ENCODE measurements at places on chromosomes 3 and 15.

GRCh38 chr15:26842391-26842790 is 24.5 kb upstream of the GABRA5 start:
- DNase-seq: no peak

DNA sequence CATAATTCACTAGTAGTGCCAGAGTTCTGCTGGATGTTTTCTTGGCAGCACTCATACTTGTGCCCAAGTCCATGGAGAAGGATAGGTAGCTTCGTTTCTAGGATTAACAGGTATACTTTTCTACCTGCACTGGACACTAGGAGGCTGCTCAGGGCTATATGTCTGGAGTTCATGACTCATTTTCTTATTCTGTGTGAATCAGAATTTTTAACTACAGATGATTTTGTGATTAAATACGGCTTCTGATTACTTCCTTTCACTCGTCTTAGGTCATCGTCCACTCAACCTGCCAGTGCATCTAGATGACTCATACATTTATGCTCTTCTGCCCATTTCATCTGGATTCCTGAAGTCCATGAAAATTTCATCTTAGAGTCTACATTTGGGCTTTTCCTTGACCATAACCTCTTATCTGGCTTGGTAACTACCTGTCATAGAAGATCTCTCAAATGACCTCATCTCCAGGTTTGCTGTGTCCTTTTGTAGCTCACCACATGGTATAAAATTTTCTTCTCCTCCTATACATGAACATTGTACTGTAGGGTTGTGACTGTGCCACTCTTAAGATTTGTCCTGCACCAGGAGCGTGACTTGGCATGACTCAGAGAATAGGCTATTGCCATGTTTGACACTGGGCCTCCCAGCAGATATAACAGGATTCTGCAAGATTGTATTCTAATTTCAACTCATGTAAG is 66.7 kb upstream of the GCSAM start:
- DNase-seq: no peak

- DNase-seq: no peak
Measured at GRCh38 chr3:126971891-126972351, 11.0 kb upstream of the PLXNA1 start.

DNA sequence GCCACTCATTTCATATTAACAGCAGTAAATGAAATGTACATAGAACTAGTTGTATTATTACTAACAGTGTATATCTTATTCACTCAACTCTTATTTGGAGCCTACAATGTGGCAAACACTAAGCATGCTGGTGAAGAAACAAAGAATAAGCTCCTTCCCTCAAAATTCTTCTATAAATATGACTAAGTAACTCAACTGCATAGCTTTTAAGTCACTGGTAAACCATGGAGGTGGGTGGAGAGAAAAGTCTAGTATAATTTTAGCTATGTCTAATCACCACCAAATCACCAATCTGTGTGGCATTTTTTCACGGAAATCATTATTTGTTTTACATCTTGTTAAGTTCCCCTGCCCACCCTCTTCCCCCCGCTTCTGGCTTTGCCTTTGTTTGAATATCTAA is 17.5 kb downstream of the COPS2 start:
- DNase-seq: no peak

- no peak for DNase-seq
Measured at GRCh38 chr3:67617518-67617917, 36.9 kb downstream of the SUCLG2 start.

- no peak for DNase-seq
Measured at GRCh38 chr3:81003817-81004216, 757.6 kb downstream of the GBE1 start.

DNA sequence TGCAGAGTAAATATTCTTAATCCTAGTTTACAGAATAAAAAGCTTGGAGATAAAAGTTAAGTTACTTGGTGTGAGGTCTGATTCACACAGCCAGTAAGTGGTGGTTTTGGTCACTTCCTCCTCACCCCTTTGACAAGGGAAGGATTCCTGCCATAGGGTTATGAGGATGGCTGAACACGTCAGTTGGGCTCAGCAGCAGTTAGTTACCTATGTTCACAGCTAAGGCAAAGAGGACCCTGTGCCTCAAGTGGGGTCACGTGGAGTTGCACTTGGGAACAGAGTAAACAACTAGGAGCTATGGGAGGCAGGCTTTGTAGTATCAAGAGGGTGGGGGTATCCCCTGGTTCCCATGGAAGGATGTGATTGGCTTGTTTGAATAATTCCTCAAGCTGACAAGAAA is 232.2 kb downstream of the UBE2E2 start:
- DNase-seq: no peak

GRCh38 chr15:80779658-80780415 is 667 bp downstream of the CEMIP start:
- peak; percentile 28 for DNase-seq

GRCh38 chr3:132267391-132267993 is 49.7 kb upstream of the ACP3 start:
- DNase-seq: no peak

DNA sequence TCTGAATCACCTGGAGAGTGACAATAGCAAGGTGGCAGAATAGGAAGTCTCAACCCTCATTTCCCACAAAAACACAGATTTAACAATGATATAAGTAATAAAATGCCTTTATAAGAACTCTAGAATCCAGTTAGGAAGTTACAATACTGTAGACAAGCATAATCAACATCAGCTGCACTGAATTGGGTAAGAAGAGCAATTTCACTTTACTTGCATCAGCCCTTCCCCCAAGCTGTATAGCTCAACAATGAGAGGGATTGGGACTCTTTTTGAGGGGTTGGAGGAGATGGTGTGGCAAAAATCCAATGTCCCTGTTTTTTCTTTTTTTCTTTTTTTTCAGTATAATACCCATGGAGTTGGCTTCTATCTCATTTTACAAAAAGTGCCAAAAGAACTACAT is 63.1 kb downstream of the SERP1 start:
- DNase-seq: no peak

GRCh38 chr3:134680796-134681521 is 30.1 kb upstream of the KY start:
- DNase-seq: no peak

GRCh38 chr3:100637197-100637631 is 27.8 kb downstream of the ADGRG7 start:
- DNase-seq: no peak

- no peak for DNase-seq
Measured at GRCh38 chr15:63072023-63072650, 29.6 kb downstream of the TPM1 start.

DNA sequence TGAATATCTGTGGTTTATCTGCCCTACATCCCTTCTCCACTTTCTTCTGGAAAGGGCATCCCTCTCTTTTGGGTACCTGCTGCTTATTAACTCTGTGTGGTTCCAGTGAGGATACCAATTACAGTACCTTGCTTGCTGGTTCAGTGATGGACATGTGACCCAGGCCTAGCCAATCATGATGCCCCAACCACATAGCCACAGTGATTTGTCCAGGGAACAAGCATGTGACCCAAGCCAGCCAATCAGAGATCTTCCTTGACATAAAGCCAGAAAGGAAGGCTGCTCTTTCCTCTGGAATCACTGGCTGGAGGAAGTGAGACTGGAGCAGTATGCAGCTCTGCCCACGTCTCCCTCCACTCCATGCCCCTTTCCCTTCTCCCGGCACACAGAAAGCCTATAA is 10.9 kb upstream of the TMEM158 start:
- DNase-seq: no peak

DNA sequence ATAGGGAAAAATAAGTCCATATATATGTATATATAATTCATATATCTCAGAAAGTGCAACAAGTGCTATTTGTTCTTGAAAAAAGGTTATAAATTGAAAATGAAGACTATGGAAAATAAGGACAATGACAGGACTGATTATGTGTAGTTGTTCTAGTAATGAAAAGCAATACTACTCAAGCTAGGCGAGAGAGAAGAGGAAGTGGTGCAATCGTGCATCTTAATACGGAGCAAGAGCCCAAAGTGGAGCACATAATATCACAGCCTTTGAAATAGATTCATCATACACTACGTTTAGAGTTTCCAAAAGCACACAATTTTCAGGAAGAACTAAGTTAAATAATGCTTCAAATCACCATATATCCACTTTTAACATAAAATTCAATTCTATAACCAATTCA is 87.9 kb downstream of the ULK4 start:
- no peak for DNase-seq

DNA sequence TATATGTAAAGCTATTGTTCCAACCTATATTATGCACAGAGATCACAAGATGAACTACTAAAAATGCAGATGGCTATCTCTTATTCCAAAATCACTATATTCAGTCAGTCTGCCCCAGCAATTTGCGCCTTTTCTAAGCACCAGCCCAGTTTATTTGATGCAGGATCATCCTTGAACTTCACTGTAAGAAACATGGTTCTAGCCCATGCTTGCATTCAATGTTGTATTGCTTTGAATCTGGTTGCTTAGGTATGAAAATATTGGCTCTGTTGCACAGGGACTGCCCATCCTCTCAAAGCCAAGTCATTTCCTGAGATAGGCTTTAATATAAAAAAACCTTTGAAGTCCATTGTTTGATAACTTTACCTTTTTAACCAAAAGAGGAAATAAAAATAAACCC is 170.5 kb upstream of the LRIG1 start:
- no peak for DNase-seq

DNA sequence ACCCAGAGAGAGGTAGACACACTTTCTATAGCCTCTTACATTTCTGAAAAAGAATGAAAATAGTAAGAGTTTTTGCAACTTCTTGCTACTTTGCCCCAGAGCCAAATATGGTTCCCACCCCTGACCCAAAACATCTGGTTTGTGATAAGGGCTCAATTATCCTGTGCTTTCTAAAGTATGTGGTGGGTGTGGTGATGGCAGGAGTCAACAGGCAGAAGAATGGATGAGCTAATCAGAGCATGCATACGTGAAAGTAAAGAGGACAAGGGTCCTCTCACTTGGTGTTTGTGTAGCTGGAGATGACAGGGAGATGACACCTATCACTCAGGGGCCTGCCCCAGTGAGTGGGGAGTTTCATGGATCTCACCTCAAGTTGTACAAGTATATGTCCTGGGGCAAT is 19.1 kb downstream of the KBTBD8 start:
- no peak for DNase-seq

- DNase-seq: no peak
Measured at GRCh38 chr3:184325715-184326369, 11.4 kb downstream of the EIF4G1 start.

- no peak for DNase-seq
Measured at GRCh38 chr3:38088126-38089078, 48.5 kb downstream of the ACAA1 start.

DNA sequence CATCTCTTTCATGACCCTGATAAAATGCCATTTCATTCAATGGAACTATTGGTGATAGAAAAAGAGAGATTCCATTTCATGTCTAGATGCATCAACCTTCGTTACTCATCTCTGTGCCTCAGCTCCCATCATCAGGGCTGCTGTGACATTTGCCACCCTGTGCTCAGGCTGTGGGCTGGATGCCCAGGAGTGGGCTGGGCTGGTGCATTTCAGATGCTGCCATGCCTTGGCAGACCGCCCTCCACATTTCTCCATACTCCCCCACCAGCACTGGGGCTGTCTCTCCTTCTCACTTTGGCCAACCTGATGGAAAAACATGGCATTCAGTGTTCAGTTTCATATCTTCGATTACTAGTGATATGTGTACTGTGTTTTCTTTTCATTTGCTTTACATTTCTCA is 59.1 kb downstream of the DNASE1L3 start:
- DNase-seq: no peak

GRCh38 chr3:2921903-2922302 is 188.3 kb downstream of the IL5RA start:
- no peak for DNase-seq

GRCh38 chr3:50160561-50160983 is 5.4 kb downstream of the SEMA3F start:
- DNase-seq: no peak

DNA sequence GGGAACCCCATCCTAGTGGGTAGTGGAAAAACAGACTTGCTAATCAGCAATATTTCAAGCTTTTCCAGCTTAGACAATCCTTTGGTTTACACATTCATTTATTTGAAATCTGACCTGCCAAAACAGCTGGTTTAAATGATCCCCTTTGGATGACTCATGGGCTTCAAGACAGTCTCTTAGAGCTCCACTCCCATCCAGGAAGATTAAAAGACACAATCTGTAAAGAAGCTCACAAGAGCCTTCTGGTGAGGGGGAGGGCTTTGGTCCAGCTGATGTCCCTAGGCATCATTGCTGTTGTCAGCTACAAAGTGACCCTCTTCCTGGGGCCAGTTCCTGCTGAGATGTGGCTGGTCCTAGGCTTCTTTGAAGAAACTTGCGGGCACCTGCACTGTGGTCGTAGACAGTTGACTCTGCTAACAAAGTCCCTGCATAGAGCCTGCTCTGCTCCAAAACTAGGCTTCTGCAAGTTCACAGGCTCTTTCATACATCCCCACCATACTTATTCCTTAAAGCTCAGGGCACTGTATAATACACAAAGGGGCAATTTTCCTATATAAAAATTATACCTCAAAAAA is 73.7 kb downstream of the IGSF11 start:
- DNase-seq: no peak

DNA sequence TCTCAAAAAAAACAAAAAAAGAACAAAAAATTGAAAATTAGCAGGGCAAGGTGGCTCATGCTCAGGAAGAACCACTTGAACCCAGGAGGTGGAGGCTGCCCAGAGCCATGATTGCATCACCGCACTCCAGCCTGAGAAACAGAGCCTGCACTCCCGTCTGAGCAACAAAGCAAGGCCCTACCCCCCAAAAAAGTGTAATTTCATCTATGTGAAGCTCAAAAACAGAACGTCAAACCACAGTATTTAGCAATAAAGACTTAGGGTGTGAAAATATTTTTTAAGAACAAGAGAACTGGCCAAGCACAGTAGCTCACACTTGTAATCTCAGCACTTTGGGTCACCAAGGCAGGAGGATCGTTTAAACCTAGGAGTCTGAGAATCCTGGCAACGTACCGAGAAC is 38.2 kb downstream of the STAG1 start:
- DNase-seq: no peak

- peak; percentile 64 for DNase-seq
Measured at GRCh38 chr3:141646760-141647561, 91.1 kb upstream of the RNF7 start.

- no peak for DNase-seq
Measured at GRCh38 chr3:169836078-169836941, 23.6 kb upstream of the LRRC34 start.

- DNase-seq: no peak
Measured at GRCh38 chr3:41575724-41576123, 376.4 kb downstream of the CTNNB1 start.

- no peak for DNase-seq
Measured at GRCh38 chr15:92421976-92422375, 28.3 kb downstream of the ST8SIA2 start.
